ENCODE measurements at places on chromosomes 11 and 22. TPM values are rescaled to one million over a fixed set of nuclear protein-coding genes. Genes with fewer than 3 reads are reported as not detected.

DNA sequence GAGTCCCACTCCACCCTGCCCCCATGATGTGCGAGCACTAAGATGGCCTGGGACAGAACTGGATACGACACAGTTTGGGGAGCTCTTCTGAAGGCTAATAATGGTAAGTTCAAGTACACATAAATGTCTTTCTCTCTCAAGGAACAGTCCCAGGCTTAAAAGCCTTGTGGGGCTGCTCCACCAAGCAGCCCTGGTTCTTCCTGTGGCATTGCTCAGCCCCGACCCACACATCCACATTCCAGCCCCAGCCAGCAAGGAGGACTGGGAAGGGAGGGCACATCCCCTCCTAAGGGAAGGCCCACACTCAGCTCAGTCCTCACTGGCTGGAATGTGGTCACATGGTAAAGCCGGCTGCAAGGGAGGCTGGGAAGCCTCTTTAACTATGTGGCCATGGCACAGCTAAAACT is 13.3 kb upstream of the MB start:
- DNase-seq: no peak

GRCh38 chr11:21421711-21422329 is 752.4 kb downstream of the NELL1 start:
- no peak for DNase-seq

CDCA5 gene
- 88.7 TPM for total RNA-seq

GRCh38 chr11:6618117-6619003 is 862 bp downstream of the TPP1 start:
- peak; percentile 40 for DNase-seq

Data from H7 (cell line).